ENCODE measurements at places on chromosomes 5 and 9.

GRCh38 chr9:5764130-5764868, 68.6 kb downstream of the ERMP1 start:
- DNase-seq, result no peak

DNA sequence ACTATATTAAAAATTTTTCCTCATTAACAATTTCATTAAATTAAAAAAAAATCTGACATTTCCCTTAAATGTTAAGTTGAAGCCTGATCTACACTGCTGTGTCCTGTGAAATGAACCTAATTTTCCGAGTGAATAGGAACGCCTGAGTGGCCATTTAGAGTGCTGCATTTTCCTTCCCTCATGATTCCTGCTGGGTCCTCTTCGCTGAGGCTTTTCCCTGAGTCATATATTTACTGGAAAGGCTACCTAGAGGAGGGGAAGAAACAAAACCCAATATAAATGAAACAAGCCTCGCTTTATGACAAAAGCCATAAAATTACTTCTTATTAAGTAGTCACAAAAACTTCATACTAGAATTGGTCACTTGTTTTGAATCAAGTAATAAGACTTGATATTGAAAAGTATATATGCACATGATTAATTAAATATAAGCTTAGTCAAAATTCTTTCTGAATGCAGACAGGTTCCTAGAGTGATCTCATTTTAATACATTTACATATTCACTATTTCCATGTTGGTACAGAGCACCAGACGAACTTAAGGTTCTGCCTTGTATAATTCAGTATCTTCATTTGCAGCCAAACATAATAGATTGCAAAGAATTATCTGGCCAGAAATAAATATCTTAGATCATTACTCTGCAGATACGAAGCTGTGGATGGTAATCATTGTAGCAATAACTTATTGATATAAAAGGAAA, 6.3 kb upstream of the ISCA1 start:
- no peak for DNase-seq

DNA sequence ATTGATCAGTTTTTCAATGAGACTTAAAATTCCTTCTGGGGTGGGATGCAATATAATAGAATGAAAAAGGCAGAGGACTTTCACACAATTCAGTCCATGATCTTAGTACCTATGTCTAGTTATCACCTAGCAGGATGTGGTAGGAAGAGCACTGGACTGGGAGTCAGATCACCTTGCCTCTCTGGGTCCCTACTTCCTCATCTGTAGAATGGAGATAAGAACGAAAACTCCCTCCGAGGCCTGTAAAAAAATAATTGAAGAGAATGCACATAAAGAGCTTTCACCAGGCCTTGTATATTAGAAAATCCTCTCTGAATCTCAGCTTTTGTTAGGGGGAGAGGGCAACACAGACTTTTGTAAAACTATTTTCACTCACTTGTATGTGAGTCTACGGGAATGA, 681 bp upstream of the TMEFF1 start:
- no peak for DNase-seq

GRCh38 chr9:77725046-77725694, 77.0 kb upstream of the GNA14 start:
- DNase-seq, result no peak

DNA sequence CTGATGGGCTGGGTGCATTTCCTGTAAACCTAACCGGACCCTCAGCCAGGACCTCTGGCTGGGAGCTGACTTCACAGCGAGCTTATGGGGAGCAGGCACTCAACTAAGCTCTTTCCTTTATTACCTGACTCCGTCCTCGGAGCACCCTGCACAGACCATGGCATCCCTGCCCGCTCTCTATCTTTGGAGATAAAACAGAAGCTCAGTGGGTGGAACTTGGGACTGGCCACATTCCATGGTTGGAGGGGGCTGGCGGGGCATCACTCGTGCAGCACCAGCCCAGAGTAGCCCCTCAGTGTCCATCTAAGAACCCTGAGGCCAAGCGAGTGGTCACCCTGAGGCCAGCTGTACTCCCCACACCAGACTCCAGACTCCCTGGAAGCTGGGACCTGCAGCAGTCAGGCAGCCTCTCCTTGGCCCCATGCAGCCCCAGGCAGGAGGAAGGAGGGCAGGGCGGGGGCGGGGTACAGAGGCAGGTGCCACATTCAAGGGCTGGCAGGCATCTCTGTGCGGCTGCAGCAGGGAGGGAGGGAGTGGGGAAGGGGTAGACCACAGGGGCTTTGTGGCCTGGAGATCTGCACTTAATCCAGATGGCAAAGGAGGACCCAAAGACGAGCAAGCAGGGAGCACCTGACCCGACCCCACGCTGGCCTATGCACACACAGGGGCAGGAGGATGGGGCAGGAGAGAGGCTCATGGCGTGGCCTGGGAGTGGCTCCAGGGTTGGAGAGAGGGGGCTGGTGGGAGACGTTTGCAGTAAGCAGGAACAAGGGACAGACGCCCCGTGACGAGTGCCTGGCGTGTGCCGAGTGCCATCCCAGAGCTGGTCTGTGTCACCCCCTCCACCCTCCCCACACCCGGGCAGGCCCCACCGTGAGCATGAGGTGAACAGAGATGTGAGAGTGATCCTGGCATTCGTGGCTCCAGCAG, 26.1 kb downstream of the GLT6D1 start:
- DNase-seq, result no peak

- no peak for DNase-seq
These were observed 58.5 kb downstream of the BRINP1 start for GRCh38 chr9:119310741-119311140.

DNA sequence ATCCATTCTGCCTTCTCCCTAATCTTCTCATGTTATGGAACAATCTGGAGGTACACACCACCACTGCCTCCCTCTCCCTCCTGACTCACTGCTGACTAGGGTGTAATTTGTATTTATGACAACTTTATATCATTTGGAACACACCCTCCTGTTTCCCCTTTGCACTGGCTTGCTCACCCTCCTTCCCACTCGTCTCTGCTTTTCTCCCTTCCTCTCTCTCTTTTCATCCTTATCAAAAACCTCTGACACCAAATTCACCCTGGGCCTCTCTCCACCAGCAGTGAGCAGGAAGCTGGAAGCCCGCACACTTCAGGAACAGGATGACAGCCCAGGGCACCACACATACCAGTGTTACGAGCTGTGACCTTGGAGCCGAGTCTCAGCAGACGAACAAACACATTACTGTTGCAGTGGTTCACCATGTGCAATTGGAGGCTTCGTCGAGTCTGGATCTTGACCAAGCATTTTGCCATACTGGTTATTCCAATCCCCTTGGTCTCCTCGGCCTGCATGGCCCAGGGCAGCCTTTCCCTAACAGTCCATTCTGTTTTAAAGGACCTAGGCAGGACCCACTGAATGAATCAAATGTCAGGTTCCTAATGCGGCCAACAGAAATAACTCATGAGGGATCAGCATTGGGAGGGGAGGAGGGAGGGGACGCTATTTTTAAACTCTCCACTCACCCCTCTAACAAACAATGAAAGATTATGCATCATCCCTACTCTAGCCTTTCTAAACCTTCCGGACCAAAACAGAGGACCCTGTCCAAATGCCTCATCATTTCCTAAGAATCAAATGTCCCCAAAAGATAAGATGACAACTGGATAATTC, 203.9 kb upstream of the RASEF start:
- DNase-seq, result peak; percentile 6

GRCh38 chr9:23686896-23687295, 139.1 kb downstream of the ELAVL2 start:
- no peak for DNase-seq

GRCh38 chr9:105393576-105394344, 54.1 kb upstream of the FSD1L start:
- DNase-seq, result no peak

All from GM04504 (cell line).